ENCODE measurements at places on chromosomes 11 and 22. TPM values are rescaled to one million over a fixed set of nuclear protein-coding genes. Genes with fewer than 3 reads are reported as not detected.

Gene GAL
- polyA plus RNA-seq, result not detected

Gene GGT1
- 2.0 TPM for polyA plus RNA-seq

Gene APOL5
- polyA plus RNA-seq, result 1.4 TPM

Gene OR51B5
- 0.25 TPM for polyA plus RNA-seq

Gene MS4A6E
- not detected for polyA plus RNA-seq

Gene OR8A1
- 0.46 TPM for polyA plus RNA-seq

Gene MRPL23
- 67.3 TPM for polyA plus RNA-seq

Gene TEX12
- 0.22 TPM for polyA plus RNA-seq

Gene SSTR3
- not detected for polyA plus RNA-seq

Gene HARBI1
- polyA plus RNA-seq, result 3.2 TPM

Gene OTOG
- polyA plus RNA-seq, result 0.03 TPM

Gene ZNRF3
- 7.3 TPM for polyA plus RNA-seq

Gene CASP4
- 36.3 TPM for polyA plus RNA-seq

Gene HDHD5
- polyA plus RNA-seq, result 38.5 TPM

Gene TREH
- 0.21 TPM for polyA plus RNA-seq

Gene CSKMT
- not detected for polyA plus RNA-seq

Gene SYT8
- polyA plus RNA-seq, result 0.67 TPM

Gene MMP7
- polyA plus RNA-seq, result not detected

Gene OR4D5
- polyA plus RNA-seq, result not detected

Gene TBX10
- not detected for polyA plus RNA-seq

Gene CNTF
- 0.66 TPM for polyA plus RNA-seq

Gene RIN1
- polyA plus RNA-seq, result not detected

Gene NLRP6
- polyA plus RNA-seq, result not detected

Gene SUSD2
- polyA plus RNA-seq, result 3.0 TPM

Gene GRM5
- polyA plus RNA-seq, result 0.12 TPM

Gene FOSL1
- 0.24 TPM for polyA plus RNA-seq

Gene CWC15
- 75.3 TPM for polyA plus RNA-seq

Gene MRGPRX4
- polyA plus RNA-seq, result not detected

Gene GP1BB
- 8.6 TPM for polyA plus RNA-seq

Gene MMP12
- polyA plus RNA-seq, result not detected

Gene ARL14EP
- polyA plus RNA-seq, result 43.5 TPM

Gene SOX6
- 15.1 TPM for polyA plus RNA-seq

Gene C22orf31
- polyA plus RNA-seq, result 1.3 TPM

Gene MRGPRX1
- polyA plus RNA-seq, result not detected

Gene B4GALNT4
- polyA plus RNA-seq, result 23.6 TPM

Gene CAPN5
- polyA plus RNA-seq, result 11.0 TPM

Gene MYO7A
- 2.8 TPM for polyA plus RNA-seq

Gene C11orf65
- not detected for polyA plus RNA-seq

Gene BAIAP2L2
- 1.1 TPM for polyA plus RNA-seq

Gene GPR83
- 0.37 TPM for polyA plus RNA-seq

Gene PARVA
- 81.2 TPM for polyA plus RNA-seq

Measured in muscle of arm (tissue), 14 donors.